ENCODE measurements at places on chromosomes 1 and 21.

- no peak for DNase-seq
Measured at GRCh38 chr21:46206163-46207005, 22.1 kb upstream of the SPATC1L start.

GRCh38 chr1:48966583-48966982 lies 189.9 kb upstream of the BEND5 start:
- DNase-seq = no peak

DNA sequence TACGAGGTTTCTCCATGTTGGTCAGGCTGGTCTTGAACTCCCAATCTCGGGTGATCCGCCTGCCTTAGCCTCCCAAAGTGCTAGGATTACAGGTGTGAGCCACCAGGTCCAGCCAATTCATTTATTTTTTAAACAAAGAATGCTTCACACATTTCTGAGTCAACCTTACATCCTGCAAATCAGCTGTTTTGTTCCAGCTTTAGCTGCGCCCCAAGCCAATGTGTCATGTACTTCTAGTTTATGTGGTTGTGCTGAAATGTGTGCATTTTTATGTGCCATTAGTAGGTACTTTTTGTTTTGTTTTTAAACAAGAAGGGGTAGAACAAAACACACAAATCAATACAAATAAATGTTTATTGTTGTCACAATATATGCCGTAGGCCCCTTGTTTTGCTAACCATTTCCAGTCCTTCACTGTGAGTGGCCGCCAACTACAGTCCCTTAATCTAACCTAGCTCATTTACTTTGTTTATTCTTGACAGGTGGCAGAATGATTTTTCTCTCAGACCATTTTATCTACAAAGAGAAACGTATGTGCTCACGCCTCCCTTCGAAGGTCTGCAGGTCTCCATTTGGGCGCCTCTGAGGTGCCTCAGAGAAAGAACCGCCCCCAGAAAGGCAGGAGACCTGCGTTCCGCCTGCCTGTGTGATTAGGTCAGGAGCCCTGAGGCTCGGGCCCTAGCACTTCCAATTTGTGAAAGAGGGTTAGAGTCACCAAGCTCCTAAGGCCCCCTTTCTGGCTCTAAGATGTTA lies 2.8 kb upstream of the CASQ2 start:
- no peak for DNase-seq

DNA sequence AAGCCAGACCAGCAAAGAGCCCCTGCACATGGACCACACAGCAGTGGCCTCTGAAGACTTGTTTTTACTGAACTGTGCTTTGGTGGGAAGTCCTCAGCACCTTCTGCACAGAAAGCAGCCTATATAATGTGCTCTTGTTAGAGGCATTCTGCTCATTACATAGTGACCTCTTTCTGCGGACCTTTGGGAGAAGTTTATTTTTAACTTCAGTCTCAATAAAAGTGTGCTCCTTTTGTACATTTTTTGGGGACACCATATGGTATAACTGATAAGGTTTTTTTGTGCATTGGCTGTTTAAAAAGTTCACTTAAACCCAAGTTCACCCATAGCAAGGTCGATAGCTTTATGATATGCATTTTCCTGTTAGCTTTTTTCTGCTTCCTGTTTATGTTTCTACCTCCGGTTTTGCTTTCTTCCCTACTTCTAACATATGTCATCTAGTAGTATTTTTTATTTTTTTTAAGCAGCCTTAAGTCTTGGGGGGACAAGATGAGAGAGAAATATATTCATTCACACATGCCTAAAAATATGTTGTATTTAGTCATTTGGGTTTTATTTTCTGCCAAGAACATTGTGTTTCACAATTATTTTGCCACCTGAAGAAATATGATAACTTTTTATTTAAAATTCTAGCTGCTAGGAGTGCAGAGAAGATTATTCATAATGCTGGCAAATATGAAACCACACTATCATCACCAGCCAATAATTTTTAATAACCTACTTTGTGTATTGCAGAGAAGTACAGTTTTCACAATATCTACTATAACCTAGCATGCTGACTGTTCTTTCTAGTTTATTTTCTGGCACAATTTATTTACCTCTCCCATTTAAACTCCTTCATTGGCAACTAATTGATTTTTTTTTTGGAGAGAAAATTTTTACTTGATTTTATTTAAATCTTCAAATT lies 22.9 kb upstream of the SLC19A2 start:
- no peak for DNase-seq

DNA sequence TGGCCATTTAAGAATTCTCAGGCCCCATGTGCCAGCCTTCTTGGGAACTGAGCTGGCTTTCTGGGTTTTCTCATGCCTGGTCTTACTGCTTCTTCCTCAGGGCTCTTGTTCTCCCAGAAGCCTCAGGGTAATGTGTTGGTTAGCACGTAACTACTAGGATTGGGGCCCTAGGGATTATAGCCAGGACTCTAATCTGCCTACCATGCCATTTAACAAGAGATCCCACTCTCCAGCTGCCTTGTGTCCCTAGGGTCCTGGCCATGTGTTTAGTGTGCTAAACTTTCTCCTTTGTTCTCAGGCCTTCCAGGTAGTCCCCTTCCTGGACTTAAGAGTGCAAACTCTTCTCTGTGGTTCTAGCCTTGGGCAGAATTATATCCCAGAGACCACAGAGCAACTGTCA lies 2.2 kb upstream of the SH3BGRL3 start:
- no peak for DNase-seq

- no peak for DNase-seq
Measured at GRCh38 chr1:69611316-69611715, 43.6 kb downstream of the LRRC7 start.
